ENCODE measurements at places on chromosomes 3 and 15. TPM values are rescaled to one million over a fixed set of nuclear protein-coding genes. Genes with fewer than 3 reads are reported as not detected.
A peak's percentile ranks its signal among the peaks of the same experiment; 100 is the strongest.

CX3CR1 gene
- 3.1 TPM for total RNA-seq

DET1 gene
- 16.2 TPM for total RNA-seq

SUCNR1 gene
- 0.84 TPM for total RNA-seq

DNA sequence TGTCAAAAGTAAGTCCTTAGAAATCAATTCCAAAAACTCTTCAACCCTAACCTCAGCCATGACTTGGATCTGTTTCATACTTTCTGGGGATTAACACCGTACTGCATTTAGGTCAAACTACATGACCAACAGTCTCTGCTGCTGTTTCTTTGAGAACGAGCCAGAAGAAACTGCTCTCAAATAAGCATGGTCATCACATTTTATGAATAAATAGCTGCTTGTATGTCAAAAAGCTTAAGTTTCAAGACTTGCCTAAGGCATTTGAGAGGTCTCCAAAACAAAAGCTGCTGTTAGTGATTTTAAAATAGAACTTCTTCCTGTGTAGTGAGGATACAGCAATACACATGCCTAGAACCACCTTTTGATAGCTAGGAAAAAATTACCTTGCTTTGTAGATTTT lies 166.3 kb upstream of the CHRM5 start:
- no peak overlapping the region for H3K4me3 ChIP-seq
- no peaks in the 10 kb centered on the region for H3K4me1 ChIP-seq
- no peaks in the 10 kb centered on the region for H3K27me3 ChIP-seq
- H3K27ac ChIP-seq = no peak overlapping the region
- no peaks in the 10 kb centered on the region for H3K36me3 ChIP-seq

DNA sequence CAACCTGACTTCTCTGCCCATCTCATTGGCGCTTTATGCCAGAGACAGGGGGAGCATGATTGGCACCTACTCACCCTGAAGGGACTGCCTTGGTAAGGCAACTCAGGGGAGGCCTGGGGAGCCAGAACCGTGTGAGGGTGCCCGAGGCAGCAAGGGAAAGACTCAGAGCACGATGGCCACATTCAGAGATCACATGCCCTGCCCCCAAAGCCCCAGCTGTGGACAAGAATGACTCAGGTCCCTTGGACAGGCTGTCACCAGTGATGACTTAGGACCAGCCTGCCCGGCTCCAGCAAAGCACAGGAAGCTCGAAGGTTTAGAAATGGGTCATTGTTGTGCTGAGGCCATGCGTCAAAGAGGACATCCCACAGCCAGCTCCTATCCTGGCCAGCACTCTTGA lies 49.1 kb upstream of the LIMD1 start:
- H3K4me1 ChIP-seq = peaks cover 8% of the 10 kb centered on the region
- no peak for DNase-seq
- no peaks in the 10 kb centered on the region for H3K27me3 ChIP-seq
- no peak overlapping the region for H3K27ac ChIP-seq
- H3K4me3 ChIP-seq = no peak overlapping the region
- H3K36me3 ChIP-seq = no peaks in the 10 kb centered on the region

- H3K4me1 ChIP-seq = no peaks in the 10 kb centered on the region
- H3K36me3 ChIP-seq = no peaks in the 10 kb centered on the region
- H3K27me3 ChIP-seq = no peaks in the 10 kb centered on the region
- DNase-seq = no peak
- H3K4me3 ChIP-seq = no peak overlapping the region
- no peak overlapping the region for H3K27ac ChIP-seq
Observed at GRCh38 chr3:40574661-40575060, 49.9 kb downstream of the ZNF621 start.

SOX14 gene
- not detected for total RNA-seq

GRCh38 chr3:44444437-44444836 lies 33.0 kb downstream of the ZNF445 start:
- no peak overlapping the region for H3K4me3 ChIP-seq
- peaks cover 12% of the 10 kb centered on the region for H3K4me1 ChIP-seq
- no peak overlapping the region for H3K27ac ChIP-seq

DNA sequence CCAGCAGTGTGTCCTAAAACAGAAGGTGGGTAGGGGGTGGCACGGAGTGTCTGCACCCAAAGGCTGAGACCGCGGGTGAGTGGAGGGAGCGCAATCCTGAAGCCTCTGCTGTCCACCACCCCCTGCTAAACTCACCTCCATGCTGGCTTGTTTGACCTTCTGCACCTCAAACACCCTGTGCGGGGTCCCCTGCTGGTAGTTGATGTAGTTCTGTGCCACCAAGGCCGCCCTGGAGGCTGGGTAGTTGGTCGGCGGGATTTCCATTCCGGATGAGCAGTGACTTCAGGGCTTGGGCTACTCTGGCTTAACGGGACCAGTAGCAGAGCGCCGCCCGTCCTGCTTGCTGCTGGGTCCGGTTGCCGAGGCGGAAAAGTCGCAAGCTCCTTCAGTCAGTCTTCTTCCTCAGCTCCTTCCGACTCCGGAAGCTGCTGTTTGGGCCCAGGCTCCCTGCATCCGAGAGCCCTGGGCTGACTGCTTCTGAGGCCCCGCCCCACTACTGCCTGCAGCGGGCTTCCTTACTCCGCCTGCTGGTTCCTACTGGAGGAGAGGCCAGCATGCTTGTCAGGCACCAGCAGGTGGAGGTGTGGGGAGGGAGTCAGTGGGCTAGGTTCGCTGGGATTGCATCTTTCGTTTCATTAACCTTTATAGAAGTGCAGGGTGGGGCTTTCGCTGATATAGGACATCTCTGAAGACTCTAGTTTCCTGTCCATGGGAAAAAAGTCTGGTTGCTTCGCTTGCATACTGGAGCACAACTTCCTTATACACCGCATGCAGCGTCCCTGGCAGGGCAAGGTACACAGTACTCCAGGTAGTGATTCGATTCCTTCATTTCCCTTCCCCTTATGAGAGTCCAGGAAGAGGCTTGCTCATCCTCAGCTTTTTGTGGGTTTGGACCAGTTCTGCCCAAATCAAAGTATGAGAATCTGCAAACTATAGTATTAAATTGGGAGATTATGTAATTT lies at the start of gene LXN:
Gene LXN, minus strand, starts transcription at position 434 of the 962 bp plus-strand sequence. Its CDS starts 170 bp downstream, at position 264.
- no peaks in the 10 kb centered on the region for H3K27me3 ChIP-seq
- no peaks in the 10 kb centered on the region for H3K36me3 ChIP-seq
- H3K4me1 ChIP-seq = no peaks in the 10 kb centered on the region
- peak; percentile 63 for DNase-seq
- peak within 1 kb of the TSS; percentile 83 for H3K27ac ChIP-seq
- peak within 1 kb of the TSS; percentile 42 for H3K4me3 ChIP-seq

- H3K27ac ChIP-seq = no peak overlapping the region
- no peak overlapping the region for H3K4me3 ChIP-seq
- no peaks in the 10 kb centered on the region for H3K27me3 ChIP-seq
- DNase-seq = no peak
Observed at GRCh38 chr3:122004107-122004506, 17.9 kb downstream of the ILDR1 start.

GRCh38 chr3:170301405-170301804 lies 56.1 kb upstream of the SKIL start:
- H3K36me3 ChIP-seq = no peaks in the 10 kb centered on the region
- H3K4me1 ChIP-seq = peaks cover 4% of the 10 kb centered on the region
- H3K4me3 ChIP-seq = no peak overlapping the region
- H3K27me3 ChIP-seq = no peaks in the 10 kb centered on the region
- H3K27ac ChIP-seq = no peak overlapping the region

DNA sequence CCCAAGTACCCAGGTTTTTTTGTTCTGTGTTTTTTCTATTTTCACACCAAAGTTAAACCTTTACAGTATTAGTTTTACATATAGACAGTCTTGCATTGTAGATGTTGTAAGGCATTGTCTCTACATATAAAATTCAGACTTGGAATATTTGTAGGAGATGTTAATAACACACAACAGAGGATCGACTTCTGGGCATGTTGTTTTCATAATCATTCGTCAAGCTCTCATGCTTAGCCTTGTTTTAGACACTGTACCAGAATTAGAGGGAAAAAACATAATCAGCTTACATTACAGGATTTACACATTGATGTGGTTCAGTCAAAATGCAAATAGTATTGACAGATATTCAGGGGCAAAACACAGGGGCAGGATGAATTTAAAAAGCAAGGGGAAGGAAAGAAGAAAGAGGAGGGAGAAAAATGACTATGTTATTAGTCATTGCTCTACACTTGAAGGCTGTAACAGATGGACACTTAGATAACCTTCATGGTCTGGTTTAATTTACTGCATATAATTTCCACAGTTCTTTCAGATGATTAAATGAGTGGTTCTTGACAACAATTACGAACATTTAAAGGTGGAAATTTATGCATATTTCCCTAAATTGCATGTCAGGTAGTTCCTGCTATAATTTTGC lies 7.5 kb downstream of the CMSS1 start:
- H3K4me3 ChIP-seq = no peak overlapping the region
- no peaks in the 10 kb centered on the region for H3K4me1 ChIP-seq
- no peaks in the 10 kb centered on the region for H3K27me3 ChIP-seq
- no peak for DNase-seq
- H3K27ac ChIP-seq = no peak overlapping the region
- H3K36me3 ChIP-seq = no peaks in the 10 kb centered on the region

DNA sequence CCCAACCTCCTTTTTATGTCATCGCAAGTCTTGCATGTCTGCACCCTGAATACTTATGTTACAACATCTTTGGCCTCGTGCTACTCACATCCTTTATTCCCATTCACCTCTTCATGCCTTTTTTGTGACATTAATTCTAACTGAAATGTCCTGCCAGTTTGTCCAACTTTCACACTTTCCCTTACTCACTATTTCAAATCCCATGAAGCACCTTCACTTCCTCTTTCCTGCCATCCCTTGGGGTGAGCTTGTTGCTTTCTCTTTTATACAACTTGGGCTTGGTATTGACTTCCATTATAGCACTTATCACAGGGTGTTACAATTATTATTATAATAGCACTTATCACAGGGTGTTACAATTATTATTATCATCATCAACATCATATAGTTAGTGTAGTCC lies 496.3 kb downstream of the NLGN1 start:
- H3K4me3 ChIP-seq = no peak overlapping the region
- no peaks in the 10 kb centered on the region for H3K36me3 ChIP-seq
- no peak overlapping the region for H3K27ac ChIP-seq

CA12 gene
- 0.42 TPM for total RNA-seq

DNA sequence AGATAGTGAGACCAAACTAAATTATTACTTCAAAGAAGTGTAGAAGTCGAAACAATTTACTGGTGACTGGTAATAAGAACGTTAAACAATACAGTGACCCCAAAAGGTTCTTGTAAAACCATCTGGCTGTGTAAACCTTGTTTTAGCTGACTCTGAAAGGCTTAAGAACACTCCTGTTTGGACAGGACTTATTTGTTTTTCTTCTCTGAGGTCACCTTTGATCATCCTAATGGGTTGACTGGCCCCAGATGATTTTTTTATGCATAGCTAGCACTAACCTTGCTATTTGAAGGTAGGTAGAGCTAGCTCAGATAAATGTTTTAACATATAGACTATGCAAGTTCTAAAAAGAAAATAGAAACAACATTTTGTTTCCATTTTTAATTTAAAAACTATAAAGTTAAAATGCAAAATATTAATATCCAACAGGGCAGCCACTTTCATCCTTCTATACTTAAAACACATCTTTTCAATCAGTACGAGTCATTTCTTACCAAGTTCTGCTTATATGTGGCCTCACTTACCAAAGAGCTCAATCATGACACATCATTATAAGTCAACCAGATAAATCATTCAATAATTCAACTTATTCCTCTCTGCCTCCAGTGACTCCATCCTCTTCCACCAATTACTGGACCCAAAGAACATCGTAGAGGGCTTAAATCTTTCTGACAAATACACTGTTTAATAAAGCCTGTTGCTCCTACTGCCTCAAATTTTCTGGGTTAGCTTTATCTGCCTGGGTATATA lies 158.8 kb downstream of the SSR3 start:
- no peaks in the 10 kb centered on the region for H3K36me3 ChIP-seq
- no peak for DNase-seq
- H3K4me1 ChIP-seq = no peaks in the 10 kb centered on the region
- H3K4me3 ChIP-seq = no peak overlapping the region
